ENCODE measurements at places on chromosomes 3 and 15.

- DNase-seq = peak; percentile 10
These were observed 738 bp downstream of the ACAP2 start for GRCh38 chr3:195441992-195442572.

DNA sequence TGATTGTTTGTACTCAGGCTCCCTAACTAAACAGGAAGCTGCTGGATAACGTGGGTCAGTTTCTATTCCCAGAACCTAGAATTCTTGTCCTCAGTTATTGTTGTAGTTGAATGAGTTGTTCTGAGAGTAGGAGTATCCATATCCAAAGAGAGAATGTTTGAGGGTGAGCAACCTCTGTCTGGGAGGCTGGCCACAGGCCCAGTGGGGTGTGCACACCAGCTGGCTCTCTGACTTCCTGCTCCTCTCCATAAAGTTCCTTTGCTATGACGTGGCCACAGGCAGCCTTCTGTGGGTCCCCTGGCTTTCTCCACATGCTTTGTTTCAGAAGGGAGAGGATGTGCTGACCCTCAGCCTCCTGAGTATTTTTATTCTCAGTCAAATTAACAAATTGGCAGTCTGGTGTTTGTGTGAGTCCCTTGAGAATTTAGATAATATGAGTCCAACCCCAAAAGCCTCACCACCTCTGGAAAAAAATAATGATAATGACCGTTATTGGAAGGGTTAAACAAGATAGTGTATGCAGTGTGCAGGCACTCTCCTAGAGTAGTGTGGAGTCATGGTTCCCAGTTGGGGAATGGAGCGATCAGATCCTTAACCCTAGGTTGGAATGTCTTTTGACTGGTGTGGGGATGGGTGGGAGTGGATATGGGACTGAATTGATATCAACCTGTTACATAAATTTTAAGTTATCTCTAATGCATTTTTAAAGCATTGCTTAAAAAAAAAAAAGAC, 47.6 kb upstream of the MED12L start:
- DNase-seq = no peak

DNA sequence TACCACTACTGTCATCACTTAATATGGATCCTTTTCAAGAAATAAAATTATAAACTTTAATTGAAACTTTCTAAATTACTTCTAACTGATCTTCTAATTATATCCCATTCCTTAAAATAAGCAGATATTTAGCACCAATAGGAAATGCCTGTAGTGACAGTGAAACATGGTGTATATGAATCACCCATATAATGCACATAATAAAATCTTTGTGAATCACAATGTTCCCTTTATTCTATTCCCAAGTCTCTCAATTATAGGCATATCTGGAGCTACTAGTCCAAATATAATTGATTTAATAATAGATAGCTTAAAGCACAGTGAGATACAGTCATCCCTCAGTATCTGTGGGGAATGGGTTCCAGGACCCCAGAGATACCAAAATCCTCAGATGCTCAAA, 490.3 kb downstream of the NLGN1 start:
- DNase-seq = no peak

DNA sequence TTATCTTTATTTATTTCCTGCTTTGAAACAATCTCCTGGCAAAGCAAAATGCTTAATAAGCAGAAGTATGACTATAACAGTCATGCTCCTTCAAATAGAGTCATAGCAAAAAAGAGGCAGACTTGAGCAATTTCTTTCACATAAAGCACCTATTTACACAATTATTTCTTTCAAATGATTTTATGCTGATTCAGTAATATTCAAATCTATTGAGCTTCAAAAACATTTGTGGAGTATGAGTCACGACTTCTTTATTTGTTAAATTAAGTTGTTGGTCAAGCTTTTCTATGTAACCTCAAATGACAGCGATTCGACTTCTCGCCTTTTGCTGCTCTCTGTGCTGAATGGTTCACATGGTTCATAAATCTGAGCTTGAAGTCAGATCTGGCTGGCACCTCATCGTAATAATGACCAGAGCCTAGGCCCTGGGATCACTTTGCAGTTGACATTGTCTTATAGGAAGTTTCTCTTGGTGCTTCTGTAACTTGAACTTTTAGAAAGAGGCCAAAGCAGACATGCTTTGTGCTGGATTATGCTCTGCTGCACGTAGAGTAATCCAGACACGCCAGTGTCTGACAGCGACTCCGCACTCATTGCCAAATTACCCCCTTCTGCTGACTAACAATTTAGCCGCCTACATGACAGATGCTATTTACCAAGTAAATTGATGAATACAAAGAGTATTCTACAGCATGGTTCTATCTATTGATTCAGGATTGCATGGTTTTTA, 139.0 kb downstream of the MCTP2 start:
- DNase-seq = no peak

GRCh38 chr3:193905541-193906396, 230.2 kb upstream of the HES1 start:
- no peak for DNase-seq

GRCh38 chr3:127019449-127019848, 36.5 kb downstream of the PLXNA1 start:
- DNase-seq = no peak

- DNase-seq = peak; percentile 54
These were observed 2.4 kb upstream of the CD96 start for GRCh38 chr3:111539351-111540331.

GRCh38 chr3:33482111-33482521, 41.9 kb upstream of the UBP1 start:
- DNase-seq = no peak

DNA sequence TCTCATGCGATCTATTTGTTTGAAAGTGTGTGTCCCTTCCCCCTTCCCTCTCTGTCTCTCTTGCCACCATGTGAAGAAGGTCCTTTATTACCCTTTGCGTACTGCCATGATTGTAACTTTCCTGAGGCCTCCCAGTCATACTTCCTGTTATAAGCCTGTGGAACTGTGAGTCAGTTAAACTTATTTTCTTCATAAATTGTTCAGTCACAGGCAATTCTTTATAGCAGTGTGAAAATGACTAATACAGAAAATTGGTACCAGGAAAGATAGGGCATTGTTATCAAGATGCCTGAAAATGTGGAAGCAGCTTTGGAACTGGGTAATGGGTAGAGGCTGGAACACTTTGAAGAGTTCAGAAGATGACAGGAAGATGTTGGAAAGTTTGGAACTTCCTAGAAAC, 743.7 kb upstream of the NECTIN3 start:
- DNase-seq = no peak

DNA sequence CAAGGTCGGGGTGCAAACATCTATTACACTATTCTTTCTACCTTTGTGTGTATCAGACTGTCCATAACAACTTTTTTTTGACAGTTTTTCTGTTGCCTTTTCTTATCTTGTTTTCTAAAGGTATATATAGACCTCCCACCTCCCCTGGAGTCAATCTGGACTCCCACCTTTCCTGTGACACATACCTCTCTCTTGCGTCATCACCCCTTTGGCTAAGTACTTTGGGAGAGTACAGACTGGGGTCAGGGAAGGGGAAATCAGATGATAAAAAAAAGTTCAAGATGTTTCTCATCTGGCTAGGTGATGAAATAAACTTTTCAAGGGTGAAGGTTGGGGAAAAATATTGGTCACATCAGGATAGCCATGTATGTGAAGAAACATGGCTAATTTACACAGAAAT, 17.2 kb downstream of the TSPAN3 start:
- DNase-seq = no peak

GRCh38 chr3:23508464-23508863, 297.3 kb upstream of the UBE2E1 start:
- DNase-seq = no peak

GRCh38 chr3:72329354-72329753, 518.9 kb downstream of the SHQ1 start:
- no peak for DNase-seq
